ENCODE measurements at places on chromosomes 11 and 22.

DNA sequence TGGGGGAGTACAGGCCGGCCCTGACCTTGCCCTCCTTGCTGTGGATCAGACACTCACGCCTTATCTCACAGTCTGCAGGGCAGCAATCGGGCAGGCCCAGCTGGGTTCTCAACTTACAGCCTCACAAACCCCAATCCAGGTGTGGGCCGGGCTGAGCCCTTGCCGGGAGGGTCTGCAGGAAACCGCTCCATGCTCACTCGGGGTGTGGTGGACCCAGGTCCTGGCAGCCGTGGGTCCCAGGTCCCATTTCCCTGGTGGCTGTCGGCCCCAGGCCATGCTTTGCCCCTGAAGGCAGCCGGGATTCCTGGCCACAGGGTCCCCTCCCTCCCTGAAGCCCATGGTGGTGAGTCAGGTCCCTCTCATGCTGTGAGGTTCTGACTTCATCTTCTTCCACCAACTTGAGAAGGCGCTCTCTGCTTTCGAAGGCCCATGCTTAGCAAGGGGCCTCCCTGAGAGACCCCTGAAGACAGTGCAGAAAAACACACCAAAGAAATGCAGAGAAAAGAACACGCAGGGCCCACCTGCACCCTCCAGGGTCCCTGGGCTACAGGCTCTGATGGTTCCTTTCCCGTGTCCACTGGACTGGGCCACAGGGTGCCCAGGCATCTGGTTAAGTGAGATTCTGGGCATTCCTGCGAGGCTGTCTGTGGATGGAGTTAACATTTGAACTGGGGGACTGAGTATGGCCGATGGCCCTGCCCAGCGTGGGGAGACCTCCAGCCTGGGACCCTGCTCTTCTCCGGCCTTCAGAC lies 588.2 kb downstream of the BRD1 start:
- peak; percentile 8 for DNase-seq

DNA sequence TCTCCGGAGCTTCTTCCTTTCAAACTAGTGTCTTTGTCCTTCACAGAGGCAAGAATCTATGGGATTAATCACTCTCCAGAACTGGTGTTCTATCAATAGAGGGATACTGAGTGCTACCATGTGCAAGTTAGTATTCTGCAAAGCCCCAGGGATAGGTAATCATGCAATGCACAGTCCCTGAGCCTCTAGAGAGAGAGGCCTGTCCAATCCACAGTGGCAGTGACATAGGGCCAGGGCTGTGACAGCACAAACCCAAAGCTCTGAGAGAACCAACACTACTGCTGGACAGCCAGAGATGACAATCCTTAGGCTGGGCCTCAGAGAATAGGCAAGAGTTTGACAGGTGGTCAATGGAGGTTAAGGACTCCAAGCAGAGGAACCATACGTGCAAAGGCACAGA lies 66.8 kb upstream of the USP47 start:
- no peak for DNase-seq

GRCh38 chr22:44172370-44173108 lies 8.2 kb upstream of the PARVG start:
- no peak for DNase-seq

GRCh38 chr22:44846726-44847275 lies 94.4 kb downstream of the ARHGAP8 start:
- no peak for DNase-seq

GRCh38 chr22:50245214-50246072 lies 620 bp upstream of the TUBGCP6 start:
- DNase-seq, result no peak

- no peak for DNase-seq
Observed at GRCh38 chr11:128532016-128532571, 55.3 kb downstream of the ETS1 start.

DNA sequence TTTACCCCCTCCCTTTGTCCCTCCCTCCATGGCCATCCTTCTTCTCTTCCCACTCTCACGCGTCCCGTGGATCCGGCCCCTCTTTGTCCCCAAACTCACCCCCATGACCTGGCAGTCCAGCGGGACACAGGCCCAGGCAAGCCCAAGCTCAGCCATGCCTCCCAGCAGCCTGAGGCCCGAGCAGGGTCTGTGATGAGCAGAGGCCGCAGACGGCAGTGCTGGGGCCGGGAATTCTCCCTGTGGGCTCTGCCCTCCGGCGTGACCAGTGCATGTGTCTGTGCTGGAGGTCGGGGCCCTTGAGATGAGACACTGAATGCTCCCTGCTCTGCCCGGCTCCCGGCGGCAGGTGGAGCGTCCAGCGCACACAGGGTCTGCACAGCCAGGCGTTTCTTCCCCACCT lies 237.9 kb downstream of the BRD1 start:
- DNase-seq, result no peak

DNA sequence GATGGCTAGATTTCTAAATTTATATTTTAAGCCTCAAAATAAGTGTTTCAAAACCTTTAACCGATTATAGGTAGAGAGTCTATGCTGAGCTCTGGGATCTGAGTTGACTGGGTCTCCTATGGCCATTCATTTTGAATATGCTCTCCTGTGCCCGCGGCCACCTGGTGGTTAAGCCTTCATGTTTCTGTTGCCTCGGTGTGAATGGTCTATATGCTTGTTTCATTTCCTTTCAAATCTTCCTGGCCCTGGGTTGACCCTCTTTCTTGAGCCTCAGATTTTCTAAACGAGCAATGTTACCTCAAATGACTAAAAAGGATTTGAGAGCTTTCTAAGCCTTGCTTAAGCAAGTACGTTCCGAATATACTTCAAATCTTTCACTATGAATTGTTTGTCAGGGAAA lies 789.4 kb upstream of the KIRREL3 start:
- DNase-seq, result peak; percentile 20

- no peak for DNase-seq
Observed at GRCh38 chr22:50317674-50318073, 9.1 kb downstream of the DENND6B start.

GRCh38 chr11:22875869-22876473 lies 15.7 kb upstream of the CCDC179 start:
- peak; percentile 39 for DNase-seq

DNA sequence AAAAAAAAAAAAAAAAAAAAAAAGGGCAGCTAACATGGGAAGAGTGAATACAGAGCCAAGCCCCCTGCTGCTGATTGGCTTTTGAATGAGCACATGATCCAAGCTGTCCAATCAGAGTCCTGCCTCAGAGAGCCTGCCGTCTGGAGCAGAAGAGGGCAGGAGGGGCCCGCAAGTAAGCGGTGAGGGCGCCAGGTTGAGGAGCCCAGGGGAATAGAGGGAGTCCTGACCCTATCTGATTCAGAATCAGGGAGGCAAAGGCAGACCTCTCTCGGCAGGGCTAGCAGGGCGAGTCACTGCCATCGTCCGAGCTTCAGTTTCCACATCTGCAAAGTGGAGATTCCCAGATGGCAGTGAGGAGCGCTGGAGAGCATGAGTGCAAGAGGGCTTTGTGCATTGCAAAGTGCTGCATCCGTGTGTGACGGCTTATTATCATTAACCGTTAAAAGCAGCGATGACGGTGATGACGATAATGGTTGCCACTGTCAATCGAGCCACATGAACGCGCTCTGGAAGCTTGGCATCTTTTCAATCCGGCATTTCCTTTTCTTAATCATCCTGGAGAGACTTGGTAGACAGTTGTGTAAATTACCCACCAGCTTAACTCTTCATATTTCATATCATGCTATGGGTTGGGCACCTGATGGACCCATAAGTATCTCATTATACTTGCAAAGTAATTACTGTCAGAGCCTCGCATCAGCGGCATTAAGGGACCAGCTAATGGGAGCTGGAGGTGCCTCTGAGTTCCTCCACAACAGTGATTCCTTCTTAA lies 68.6 kb upstream of the ATXN10 start:
- DNase-seq, result peak; percentile 76

DNA sequence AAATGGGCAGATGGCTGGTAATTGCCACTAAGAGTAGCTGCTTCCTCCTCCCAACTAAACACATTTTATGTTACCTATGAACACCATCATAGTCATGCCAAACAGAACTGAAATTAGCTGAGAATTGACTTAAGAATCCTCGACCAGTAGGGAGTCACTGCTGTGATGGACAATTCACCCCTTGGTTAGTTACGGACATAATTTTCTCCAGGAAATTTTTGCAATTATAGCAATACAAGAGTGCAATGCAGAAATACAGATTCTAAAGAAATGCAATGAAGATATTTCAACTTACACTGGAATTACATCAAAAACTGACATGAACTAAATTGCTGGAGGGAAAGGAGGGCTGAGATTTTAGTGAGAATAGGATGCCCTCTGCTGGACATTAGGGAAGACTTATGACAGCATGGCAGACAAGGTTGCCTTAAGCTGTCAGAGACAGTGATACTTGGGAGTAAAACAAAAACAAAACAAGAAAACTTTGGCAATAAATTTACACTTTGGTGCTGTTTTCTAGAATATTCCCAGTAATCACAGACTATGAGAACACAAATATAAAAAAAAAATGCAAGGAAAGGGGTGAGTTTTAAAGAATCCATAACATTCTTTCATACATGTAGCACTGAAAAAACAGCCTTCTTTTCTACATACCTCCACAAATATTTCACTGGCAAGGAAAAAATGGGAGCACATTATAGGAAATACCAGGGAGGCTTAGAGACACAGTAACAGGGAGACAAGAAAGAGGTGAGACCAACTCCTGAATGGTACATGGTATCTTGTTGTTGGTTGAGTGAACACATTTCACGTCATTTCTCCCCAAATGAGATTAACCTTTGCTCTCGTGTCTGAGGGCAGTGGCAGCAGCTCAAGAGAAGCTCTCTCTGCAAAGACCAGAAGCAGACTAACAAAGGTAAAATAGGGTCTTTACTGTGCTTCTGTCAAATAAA lies 11.2 kb upstream of the PPP2R1B start:
- peak; percentile 66 for DNase-seq

All from D341Med (cell line).